ENCODE measurements at places on chromosomes 1 and 21.
A peak's percentile ranks its signal among the peaks of the same experiment; 100 is the strongest.

DNA sequence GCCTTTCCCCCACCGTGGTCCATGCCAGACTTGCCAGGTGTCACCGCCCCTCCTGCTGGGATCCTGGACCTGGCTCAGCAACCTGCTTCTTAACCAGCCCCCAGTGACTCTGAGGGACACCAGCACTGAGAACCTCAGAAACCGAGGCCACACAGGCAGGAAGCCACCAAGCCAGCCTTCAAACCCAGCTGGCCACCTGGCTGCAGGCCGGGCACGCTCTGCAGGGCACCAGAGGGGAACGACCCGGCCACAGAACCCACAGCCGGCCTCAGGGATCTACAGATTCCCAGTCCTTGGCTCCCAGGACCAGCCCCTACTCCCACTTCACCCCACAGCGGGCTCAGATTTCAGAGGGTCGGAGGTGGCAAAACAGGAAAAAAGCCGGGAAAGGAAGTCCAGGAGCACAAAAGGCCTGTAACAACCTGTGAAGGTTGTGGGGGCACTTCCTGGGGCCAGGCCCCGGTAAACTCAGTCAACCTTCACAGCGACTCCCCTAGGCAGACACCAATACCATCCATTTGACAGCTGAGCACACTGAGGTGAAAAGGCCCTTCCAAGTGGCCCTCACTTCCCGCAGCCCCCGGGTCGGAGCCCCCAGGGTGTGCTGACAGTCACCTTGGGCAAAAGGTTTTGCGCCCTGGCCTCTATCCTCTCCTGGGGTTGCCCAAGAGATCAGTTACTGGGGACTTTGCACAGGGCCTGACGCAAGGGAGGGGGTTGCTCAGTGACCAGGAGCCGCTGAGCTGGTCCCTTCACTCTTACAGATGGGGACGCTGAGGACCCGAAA, 14.1 kb downstream of the RUNX3 start:
- no peak for DNase-seq

GRCh38 chr1:224133741-224134299, 19.9 kb downstream of the FBXO28 start:
- no peak for DNase-seq

DNA sequence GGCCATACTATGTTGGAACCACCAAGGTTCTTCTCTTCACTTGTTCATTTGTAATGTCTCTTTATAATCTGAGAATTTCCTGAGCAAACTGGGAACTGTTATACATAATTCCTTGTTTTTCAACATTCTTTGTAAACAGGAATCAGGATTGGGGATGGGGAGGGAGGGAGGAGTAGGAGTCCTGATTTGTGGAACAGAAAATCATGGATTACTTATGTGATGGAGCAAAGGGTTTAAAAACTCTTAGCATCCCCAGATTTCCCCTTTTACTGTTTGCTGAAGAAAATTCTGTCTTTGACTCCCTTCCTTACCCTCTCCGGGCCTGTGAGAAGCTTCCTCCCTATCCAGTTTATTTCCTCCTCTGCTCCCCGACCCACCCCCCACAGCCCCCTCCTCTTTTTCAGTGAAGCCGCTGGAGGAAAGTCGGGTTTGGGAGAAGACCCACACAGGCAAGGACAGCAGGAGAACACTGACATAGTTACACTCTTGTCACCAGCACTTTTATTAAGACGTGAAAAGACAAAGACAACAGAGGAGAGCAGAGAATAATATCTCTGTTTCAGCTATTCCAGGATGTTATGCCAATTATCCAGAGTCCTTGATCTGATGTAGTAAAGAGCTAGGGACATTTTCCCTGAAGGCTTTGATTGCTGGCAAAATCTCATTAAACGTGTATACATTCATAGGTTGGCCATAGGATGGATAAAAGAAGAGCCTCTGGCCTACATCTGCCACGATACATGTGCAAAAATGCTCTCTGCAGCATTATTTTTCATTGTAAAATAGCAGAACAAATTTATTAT, 4.6 kb upstream of the NBPF1 start:
- DNase-seq, result no peak

DNA sequence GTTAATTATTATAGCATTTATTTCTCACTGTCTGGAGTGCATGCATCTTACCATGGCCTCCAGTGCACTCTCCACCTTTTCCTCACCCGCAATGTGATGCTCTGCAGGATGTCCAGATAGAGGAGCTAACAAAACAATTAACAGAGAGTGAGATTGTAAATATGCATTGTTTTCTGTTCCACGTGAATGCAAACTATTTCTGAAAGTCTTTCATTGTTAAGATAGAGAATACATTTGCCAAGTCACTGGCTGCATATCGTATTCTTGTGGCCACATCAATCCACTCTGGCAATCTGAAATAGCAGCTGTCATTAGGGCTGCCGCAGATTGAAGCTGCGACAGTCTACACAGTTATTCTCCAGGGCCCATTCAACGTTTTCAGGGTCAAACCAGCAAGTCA, 143.8 kb downstream of the DUSP10 start:
- no peak for DNase-seq

DNA sequence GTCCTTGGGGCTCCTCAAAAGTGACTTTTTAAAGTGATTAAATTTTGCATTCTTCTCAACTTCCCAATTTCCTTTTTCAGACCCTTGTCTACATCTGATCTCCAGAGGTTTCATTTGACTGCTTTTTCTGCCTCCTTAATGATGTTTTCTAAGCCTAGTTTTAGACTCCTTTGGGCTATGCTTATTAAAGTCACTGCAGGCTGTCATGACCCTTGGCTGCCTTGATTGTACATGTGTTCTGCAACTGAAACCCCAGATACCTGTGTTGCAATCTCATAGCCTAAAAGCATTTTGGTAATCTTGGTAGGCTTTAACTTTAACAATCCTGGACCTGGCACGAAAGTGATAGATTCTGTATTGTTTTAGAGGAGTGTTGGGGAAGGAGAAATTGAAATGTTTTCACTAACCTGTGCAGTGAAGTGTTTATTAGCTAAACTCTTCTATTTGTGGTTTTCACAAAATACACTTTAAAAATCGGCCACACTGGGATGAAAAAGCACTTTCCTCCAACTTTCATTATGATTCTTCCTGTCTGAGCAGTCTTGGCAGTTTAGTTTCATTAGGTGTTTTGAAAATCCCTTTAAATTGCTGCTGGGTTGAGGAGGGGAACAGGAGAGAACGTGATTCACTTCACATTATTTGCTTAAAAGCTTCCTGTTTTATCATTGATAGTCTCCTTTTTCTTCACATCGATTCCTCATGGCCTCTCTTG, 4.9 kb downstream of the MACO1 start:
- DNase-seq, result no peak

- no peak for DNase-seq
Observed at GRCh38 chr1:168093616-168094015, 43.1 kb downstream of the GPR161 start.

- no peak for DNase-seq
Observed at GRCh38 chr1:55355549-55355948, 140.4 kb upstream of the USP24 start.

GRCh38 chr1:63143482-63143881, 178.9 kb upstream of the FOXD3 start:
- DNase-seq, result no peak

DNA sequence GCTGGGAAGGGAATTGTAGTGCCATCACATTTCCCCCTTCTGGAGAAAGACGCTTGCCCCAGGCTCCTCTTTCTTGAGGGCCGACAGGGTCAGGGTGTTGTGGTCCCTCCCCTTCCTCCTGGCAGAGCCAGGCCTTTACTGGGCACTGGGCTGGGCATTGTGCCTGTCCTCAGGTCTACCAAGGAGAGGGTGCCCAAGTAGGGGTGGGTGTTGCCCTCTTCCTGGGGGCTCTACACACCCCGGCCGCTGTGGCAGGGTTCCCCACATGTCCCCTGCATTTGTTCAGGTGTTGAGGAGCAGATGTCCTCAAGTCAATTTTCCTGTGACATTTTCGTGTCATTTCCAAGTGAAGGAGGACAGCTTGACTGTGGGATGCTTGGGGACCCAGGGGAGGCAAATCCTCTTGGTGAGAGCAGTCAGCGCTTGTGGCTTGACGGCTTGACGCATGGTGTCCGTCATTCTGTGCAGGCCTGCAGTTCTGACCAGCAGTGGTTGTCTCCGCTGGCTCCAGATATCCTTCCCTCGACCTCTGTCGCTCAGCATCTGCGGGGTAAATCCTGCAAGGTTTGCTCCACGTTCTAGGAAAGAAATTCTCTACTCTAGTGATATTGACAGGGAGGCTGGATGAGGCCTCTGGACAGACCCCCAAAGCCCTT, 181.9 kb upstream of the VAMP3 start:
- DNase-seq, result no peak

DNA sequence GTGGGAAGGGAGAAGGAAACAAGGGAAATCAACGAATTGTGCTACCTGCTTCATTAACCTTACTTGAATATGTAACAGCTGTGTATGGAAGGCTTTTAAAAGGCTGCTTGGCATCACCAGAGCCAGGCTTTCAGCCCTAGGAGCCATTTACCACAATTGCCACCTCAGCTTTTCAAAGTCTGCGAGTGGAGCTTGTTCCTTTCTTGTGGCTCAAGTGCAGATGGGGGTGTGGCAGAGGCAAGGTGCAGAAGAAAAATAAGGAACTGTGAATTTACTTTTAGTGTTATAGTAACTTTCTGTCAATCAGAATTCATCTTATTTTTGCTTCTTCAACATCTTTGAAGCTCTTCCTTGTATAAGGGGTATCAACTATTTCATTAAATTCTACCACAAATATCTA, 17.6 kb downstream of the CLCA2 start:
- DNase-seq, result no peak

DNA sequence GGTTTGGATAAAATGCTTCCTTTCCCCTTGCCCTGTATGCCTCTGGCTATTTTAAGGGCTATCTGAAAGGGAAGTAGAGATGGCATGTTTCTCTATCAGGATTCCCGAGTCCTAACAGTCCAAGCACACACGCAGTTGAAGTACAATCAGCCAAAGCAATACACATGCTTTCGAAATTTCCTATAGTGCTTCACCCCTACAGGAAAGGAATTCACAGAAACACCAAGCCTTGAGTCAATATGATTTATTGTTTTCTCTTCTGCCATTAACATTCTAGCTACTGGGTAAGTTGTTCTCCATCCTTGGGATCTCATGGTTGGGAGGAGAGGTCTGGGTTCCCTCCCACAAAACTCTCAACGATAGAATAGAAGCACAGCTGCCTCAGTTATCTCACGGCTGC, 8.7 kb downstream of the ITLN1 start:
- no peak for DNase-seq

DNA sequence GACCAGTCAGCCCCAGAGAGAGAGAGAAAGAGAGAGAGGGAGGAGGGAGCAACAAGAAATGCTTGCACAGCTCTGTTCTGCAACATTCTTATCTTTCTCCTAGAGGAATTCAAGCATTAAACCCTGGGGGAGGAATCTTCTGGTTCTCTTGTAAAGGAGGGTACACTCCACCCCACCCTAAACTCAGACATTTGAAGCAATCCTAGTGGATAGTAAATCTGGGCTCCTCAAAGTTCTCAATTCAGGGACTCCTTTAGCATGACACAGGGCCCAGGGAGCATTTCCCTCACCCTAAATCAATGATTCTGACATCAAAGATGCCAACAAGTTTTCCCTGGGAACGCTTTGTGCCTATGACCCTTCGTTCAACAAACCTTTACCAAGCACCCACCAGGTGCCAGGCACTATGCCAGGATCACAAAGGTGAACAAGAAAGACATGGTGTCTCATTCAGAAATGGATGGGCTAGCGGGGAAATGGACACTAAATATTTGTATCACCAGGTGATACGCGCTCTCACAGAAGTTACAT, 11.9 kb upstream of the CAPN2 start:
- DNase-seq, result no peak

DNA sequence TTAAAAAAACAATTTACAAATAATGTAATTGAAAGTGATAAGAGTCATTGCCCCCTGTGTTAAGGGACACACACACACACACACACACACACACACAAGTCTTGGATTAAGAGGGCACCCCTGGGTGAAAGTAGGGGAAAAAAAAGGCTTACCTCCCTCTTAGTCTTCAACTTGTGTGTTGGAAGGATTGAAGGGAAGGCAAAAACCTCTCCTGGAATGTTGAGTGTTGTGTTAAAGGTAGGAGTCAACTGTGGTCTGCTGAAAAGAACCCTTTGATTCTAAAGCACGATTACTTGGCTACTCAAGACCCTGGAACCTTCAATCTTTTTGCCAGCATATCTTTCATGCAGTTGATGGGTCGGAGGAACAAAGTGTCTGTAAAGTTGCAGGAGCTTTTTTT, 6.4 kb downstream of the PBX1 start:
- no peak for DNase-seq

- no peak for DNase-seq
Observed at GRCh38 chr1:10309243-10310011, 89.4 kb upstream of the PGD start.

GRCh38 chr1:209260136-209260535, 323.4 kb upstream of the CAMK1G start:
- DNase-seq, result no peak

- no peak for DNase-seq
Observed at GRCh38 chr1:101302831-101303511, 66.2 kb downstream of the S1PR1 start.

GRCh38 chr1:158112994-158113758, 67.5 kb upstream of the CD1D start:
- DNase-seq, result peak; percentile 11

DNA sequence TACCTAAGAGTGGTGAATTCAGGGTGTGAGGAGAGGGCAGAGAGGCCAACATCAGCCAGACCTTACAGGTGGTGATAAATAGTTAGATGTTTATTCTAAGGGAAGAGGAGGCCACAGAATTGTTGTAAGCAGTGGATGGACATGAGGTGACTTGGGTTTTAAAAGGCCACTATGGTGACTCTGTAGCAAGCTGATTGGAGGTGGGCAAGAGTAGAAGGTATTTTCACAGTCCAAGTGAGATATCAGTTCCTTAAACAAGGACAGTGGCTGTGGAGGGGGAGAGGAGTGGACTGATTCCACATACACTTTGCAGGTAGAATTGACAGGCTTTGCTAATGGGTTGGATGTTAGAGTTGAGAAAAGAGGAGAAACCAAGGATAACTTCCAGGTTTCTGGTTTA, 60.8 kb upstream of the CLDN14 start:
- DNase-seq, result no peak

- no peak for DNase-seq
Observed at GRCh38 chr1:62438163-62438562, 1.3 kb downstream of the USP1 start.

GRCh38 chr1:113901191-113901590, 3.4 kb downstream of the AP4B1 start:
- DNase-seq, result peak; percentile 24

Data from CD4-positive, alpha-beta T cell treated with Interleukin-15 for 4 hours (primary cell).